ENCODE measurements at places on chromosomes 1 and 21. TPM values are rescaled to one million over a fixed set of nuclear protein-coding genes. Genes with fewer than 3 reads are reported as not detected.

- no peak for DNase-seq
Observed at GRCh38 chr1:33234588-33234990, 21.7 kb upstream of the ZNF362 start.

GRCh38 chr1:41631971-41632370 lies 147.5 kb upstream of the EDN2 start:
- peak; percentile 64 for DNase-seq

The PGLYRP4 gene
- total RNA-seq: not detected

The LPAR3 gene
- 0.91 TPM for total RNA-seq

- no peak for DNase-seq
Observed at GRCh38 chr1:70714149-70714548, 303.1 kb downstream of the CTH start.

DNA sequence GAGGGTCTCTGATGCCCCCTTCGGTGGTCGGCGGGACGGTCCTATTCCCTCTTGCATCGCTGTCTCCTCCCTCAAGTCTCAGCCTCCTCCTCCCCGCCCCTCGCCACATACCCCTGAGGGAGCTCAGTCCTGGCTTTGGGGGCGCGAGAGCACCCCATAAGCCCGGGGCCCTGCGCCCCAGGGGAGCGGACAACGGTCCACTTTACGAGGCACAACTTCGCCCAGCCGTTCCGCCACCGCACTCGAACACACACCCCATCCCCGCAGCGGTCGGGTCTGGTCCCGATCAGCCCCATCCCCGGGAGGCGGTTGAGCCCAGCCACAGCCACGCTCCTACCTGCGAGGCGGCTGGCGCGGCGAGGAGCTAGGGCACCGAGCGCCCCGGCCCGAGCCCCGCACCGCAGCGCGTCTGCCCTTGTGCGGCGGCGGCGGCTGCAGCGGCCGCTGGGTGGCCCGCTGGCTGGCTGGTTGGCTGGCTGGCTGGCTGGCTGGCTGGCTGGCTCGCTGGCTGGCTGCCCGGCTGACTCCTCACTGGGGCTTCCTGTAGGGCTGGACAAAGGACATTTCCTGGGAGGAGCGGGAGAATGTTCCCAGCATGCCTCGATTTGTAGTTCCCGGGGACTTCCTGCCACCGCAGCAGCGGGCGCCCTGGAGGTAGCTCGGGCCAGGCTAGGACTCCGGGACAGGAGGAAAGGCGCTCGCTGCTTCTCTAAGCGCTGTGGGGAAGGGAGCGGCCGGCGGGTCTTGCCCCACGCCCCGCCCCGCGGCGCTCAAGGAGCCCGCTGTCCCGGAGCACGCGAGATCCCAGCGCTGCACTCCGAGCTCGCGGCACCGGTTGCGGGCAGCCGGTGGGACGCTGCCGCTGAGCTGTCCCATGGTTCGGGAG lies at the start of gene ZNF697:
TSS of gene ZNF697 (minus strand) at position 533 of the 886 bp plus-strand sequence. CDS start 22,166 bp downstream, outside the sequence.
- peak; percentile 96 for DNase-seq

DNA sequence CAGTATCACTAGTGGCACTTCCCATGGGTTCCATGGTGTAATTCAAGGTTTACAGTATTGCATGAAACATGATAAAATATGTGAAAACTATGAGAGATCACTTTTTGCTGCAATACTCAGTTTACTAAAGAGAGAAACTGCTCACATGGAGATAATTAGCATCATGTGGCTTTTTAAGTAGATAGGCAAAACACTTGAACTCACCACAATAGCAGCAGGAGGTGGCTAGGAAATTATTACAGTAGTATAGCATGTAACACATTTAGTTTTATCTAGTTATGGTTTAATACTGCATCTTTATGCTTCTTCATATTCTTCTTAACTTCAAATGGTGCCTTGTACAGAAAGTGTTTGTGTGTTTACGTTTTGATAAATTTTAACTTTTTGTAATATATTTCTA lies 698.5 kb upstream of the BRINP3 start:
- DNase-seq: no peak

The TBX19 gene
- total RNA-seq: 1.1 TPM

The RGL1 gene
- 9.6 TPM for total RNA-seq

DNA sequence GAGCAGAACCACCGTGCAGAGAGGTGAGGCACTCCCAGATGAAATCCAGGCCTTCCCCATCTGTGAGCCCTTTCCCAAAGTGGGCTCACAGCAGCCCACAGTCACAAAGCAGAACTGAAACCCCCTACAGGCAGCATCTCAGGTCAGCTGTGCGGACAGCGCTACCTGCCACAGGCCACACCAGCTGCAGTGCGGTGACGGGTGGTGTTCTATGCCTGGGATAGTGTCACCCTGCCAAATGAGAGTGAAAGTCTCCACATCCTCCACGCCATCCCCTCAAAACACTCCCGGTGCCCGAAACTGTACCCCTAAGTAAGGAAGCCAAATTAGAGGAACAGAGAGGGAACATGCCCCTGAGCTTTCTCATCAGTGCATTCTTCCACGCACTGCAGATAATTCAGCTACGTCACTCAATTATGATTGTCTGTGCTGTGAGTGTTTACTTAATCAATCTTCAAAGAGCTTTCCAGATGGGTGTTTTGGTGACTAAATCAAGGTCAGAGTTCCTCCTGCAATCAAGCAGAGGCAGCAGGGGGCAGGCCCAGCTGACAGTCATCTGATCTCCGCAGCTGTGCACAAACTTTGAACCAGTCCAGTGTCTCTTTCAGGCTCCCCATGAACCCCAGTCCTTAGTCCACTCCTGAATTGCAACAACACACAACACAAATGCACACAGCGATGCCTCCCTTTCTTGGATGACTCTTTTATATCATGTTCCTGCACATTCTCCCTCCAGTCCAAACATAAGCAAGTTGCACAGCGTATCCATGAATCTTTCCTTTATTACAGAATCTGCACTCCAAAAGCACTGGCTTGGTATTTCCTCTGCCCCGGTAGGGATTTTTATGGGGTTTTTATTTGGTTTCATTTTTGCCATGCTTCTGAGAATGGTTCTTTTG lies 150.0 kb downstream of the TOMM20 start:
- DNase-seq: peak; percentile 89

The B3GALNT2 gene
- 40.5 TPM for total RNA-seq

GRCh38 chr1:88061492-88062177 lies 622.4 kb upstream of the PKN2 start:
- peak; percentile 44 for DNase-seq

DNA sequence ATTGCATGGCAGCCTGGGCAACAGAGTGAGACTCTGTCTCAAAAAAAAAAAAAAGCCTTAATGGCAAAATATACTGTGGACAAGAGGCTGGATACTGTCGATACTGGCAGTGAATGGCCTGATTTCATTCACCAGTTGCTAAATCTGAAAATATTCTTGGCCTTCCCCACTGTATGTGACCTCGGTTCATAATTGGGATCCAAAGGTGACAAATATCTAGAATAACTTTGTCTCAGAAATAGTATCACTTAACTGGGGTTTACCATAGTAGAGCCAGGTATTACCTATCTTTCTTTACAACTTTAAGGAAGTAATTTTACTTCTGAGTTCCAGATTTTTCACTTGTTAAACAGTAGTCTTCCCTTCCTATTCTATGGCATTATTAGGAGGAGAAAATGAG lies 8.4 kb downstream of the MTF2 start:
- no peak for DNase-seq

- DNase-seq: no peak
Observed at GRCh38 chr1:54485416-54485815, 62.6 kb upstream of the ACOT11 start.

DNA sequence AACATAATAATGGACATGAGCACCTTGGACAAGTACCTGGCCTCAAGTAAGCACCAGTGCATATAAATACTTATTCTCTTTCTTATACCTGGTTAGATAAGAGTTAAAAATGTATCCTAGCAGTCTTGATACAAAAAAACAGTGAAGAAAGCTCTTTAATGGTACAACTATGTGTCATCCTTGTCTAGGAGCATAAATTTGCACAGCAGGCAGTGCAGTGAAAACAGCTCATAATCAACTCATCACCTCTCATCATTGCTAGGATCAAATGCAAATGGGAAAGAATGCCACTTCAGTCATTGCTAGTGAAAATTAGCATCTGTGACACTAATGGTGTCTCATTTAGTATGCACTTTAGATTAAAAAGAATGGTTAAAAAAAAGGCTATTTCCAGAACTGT lies 7.6 kb downstream of the SAMSN1 start:
- no peak for DNase-seq

- peak; percentile 51 for DNase-seq
Observed at GRCh38 chr1:41633764-41634163, 149.3 kb upstream of the EDN2 start.

The CLCA4 gene
- not detected for total RNA-seq

- peak; percentile 84 for DNase-seq
Observed at GRCh38 chr1:234866007-234866866, 256.3 kb upstream of the IRF2BP2 start.

DNA sequence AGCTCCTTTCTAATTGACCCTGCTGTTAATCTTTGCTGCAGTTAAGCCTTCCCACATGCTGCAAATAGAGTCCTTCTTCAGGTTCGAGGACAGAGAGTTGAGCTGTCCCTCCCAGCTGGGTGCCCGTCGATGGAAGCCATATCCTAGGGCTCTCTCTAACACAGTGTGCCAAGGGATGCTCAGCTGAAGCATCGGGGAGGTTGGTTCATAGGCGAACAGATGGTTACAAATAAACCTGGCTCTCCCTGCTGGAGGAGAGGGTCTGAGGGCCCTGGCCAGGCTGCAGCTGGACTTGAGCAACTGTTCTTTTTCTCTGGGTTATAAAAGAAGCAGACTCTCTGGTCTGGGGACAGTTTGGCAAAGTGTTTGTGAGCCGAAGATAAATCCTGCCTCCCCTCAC lies 120.3 kb upstream of the C8B start:
- no peak for DNase-seq

The ALX3 gene
- total RNA-seq: not detected

The PROX1 gene
- 4.8 TPM for total RNA-seq

GRCh38 chr1:54671985-54672608 lies 30.5 kb downstream of the MROH7 start:
- peak; percentile 23 for DNase-seq

The TRIM45 gene
- total RNA-seq: 3.1 TPM

The WLS gene
- total RNA-seq: 171 TPM

GRCh38 chr21:25790122-25790877 lies 55.5 kb downstream of the GABPA start:
- peak; percentile 16 for DNase-seq

DNA sequence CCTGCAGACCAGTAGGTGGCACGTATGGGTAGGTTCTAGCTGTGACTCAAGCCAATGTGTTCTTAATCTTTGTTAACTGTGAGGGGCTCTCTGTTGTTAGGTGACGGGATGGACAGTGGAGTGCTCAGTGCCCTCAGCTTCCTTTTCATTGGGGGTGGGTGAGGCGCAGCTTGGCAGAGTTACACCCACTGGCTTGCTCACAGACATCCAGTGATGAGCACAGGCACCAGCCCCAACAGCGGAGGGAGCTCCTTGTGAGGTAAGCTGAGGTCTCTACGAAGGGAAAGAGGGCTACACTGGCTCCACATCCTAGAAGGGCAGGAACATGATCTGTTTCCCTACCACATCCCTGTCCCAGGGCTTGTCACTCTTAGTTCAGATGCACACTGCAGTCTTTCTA lies 871.3 kb downstream of the LRRIQ3 start:
- no peak for DNase-seq

GRCh38 chr1:29341936-29342335 lies 105.6 kb downstream of the PTPRU start:
- no peak for DNase-seq
